ENCODE measurements at places on chromosomes 7 and 10.

DNA sequence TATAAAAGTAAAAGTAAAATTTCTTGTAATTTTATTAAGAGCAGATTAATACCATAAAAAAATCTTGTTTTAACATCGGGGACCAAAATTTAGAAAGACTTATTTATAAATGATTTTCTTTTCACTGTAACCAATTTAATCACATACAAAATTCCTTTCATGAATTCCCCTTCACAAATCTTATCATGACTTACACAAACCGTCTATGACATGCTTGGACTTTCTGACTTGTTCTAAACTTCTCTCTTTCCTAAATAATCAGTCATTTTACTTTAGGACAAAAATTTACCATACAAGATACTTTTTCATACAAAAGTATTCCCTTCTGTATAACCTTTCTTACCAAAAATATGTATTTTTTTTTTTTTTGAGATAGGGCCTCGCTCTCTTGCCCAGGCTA, 9.3 kb downstream of the CROT start:
- no peak for DNase-seq

- DNase-seq: peak; percentile 71
Measured at GRCh38 chr7:4738711-4739527, 36.5 kb upstream of the AP5Z1 start.

- peak; percentile 10 for DNase-seq
Measured at GRCh38 chr10:132468216-132468615, 69.4 kb upstream of the INPP5A start.

GRCh38 chr10:79260811-79261740, 86.2 kb upstream of the PPIF start:
- no peak for DNase-seq

- peak; percentile 81 for DNase-seq
Measured at GRCh38 chr7:108592646-108593201, 23.1 kb downstream of the DNAJB9 start.

GRCh38 chr10:13291821-13292773, 7.8 kb downstream of the PHYH start:
- no peak for DNase-seq

- no peak for DNase-seq
Measured at GRCh38 chr7:118250860-118251494, 26.5 kb downstream of the ANKRD7 start.
